ENCODE measurements at places on chromosomes 12 and 14. TPM values are rescaled to one million over a fixed set of nuclear protein-coding genes. Genes with fewer than 3 reads are reported as not detected.

FOXA1 gene
- total RNA-seq, result not detected

- H3K36me3 ChIP-seq, result no peaks in the 10 kb centered on the region
- no peak for DNase-seq
- H3K4me1 ChIP-seq, result no peaks in the 10 kb centered on the region
- no peak overlapping the region for H3K4me3 ChIP-seq
- H3K27ac ChIP-seq, result no peak overlapping the region
- no peaks in the 10 kb centered on the region for H3K27me3 ChIP-seq
Measured at GRCh38 chr12:42407306-42407705, 81.3 kb downstream of the PPHLN1 start.

DNA sequence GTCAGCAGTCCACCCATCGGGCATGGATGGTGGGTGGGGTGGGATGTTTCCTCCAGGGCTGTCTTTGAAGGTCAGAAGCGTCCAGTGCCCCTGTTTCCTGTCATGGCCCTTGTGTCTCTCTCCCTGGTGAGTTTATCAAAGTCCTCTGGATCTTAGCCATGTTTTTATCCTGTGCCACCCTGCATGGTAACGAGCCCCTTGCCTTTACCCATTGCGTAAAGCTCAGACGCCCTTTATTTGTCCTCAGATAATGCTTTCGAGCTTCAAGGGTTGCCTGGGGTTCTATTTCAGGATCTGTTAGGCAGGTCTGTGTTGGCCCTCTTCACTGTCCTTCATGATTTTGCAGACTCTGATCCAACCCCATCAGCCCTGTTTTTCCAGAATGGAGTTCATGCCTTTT lies 172.9 kb downstream of the TSPAN9 start:
- no peaks in the 10 kb centered on the region for H3K36me3 ChIP-seq
- H3K27me3 ChIP-seq, result no peaks in the 10 kb centered on the region
- no peak overlapping the region for H3K4me3 ChIP-seq
- H3K27ac ChIP-seq, result peak overlapping the region; percentile 95

DNA sequence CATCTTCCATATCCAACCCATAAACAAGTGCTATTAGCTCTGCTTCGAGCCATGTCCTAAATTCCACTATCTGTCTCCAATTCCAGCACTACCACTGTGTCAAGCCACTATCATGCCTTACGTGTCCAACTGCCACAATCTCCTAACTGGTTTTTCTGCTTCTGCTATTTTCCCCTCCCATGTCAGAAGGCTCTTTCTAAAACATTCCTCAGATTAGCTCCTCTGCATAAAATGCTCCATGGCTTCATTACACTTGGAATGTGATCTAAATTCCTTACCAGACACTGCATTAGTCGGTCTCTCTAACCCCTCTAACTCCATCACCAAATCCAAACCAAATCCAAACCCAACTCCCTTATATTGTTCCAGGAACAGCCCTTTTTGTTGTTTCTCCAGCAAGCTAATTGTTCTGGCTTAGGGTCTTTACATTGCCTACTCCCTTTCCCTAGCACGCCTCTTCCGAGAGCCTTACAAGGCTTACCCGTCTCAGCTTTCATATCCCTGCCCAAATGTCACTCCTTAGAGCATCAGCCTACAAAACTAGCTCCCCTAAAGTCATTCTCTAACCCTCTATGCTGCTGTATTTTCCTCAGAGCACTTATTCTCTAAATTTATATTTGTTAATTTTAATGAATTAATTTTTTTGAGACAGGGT lies 139.7 kb downstream of the HELB start:
- no peaks in the 10 kb centered on the region for H3K27me3 ChIP-seq
- H3K4me1 ChIP-seq, result no peaks in the 10 kb centered on the region
- DNase-seq, result no peak
- no peak overlapping the region for H3K27ac ChIP-seq
- H3K36me3 ChIP-seq, result no peaks in the 10 kb centered on the region
- no peak overlapping the region for H3K4me3 ChIP-seq

GRCh38 chr14:102757646-102758045 lies 19.6 kb upstream of the TRAF3 start:
- no peaks in the 10 kb centered on the region for H3K27me3 ChIP-seq
- H3K36me3 ChIP-seq, result no peaks in the 10 kb centered on the region
- DNase-seq, result no peak

Data from thoracic aorta (tissue), 2 donors.